Activated naive CD4-positive, alpha-beta T cell (primary cell): ENCODE measurements at places on chromosomes 2 and 18.

DNA sequence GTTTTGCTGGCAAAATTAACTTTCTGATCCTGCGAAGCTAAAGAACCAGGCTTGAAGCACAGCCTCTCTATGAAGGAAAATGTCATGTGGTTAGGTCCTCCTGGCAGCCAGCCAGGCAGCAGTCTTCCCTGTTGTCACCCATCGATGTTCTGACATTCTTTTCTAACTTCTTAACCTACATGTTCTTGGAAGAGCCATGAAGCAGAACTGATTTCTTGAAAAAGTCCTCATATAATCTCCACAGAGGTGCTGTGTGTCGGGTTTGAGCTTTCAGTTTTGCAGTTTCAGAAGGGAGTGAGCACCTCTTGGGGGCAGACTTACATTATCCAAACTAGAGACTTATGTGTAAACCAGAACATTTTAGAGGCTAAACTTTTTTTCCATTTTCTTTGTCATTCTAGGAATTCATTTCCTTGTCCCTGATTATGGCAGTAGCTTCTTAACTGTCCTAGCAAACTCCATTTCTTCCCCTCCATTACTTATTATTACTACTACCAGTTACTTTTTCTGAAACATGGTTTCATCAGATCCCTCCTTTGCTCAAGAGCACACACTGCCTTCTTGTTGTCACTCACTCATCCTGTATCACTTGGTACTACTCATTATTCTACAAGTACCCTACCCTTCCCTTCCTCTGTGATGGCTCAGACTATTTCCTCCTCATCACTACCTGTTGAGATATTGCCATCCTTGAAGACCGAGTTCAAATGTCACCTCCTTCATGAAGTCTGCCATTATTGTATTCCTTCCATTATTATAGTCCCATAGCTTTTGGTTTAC, 31.1 kb downstream of the DOK1 start:
- DNase-seq: no peak

DNA sequence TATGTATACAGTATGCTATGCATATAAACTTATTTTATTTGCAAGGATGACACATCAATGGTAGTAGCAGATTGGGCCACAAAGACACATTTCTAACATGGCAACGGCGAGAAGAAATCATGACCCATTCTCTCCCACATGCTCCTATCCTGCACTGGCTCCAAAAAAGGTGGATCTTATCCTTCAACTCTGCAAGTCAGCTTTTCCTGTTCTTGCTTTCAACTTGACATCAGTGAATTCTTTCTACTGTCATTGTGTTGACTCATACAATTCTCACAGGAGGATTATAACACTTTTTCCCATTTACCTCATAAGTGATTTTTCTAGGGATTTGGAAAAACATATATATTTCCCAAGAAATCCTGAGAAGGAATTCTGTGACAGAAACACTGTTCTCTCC, 53.1 kb downstream of the ACVR1 start:
- DNase-seq: no peak

GRCh38 chr2:23411752-23412431, 26.9 kb downstream of the KLHL29 start:
- DNase-seq: no peak

DNA sequence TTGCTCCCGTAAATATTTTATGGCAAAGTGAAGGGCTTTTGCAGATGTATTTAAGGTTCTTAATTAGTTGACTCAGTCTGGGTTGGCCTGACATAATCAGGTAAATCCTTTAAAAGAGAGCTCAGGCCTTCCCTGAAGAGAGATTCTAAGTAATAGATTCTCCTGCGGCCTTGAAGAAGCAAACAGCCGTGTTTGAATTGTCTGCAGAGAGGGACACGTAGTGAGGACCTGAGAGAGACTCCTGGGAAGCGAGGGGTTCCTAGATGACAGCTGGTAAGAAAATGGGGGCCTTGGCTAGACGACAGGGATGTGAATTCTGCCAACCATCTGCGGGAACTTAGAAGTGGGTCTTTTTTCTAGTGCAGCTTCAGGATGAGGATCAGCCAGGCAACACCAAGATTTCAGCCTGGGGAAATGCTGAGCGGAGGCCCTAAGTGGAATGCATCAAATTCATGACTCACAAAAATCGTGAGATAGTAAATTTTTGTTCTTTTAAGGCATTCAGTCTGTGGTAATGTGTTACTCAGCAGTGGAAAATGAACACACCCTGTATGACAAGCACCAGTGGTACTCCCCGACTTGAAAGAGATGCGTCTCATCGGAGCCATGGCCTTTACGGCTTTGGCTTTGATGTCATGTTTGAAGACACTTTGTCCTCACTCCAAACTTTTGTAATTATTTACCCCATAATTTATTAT, 62.1 kb upstream of the SMIM21 start:
- no peak for DNase-seq

DNA sequence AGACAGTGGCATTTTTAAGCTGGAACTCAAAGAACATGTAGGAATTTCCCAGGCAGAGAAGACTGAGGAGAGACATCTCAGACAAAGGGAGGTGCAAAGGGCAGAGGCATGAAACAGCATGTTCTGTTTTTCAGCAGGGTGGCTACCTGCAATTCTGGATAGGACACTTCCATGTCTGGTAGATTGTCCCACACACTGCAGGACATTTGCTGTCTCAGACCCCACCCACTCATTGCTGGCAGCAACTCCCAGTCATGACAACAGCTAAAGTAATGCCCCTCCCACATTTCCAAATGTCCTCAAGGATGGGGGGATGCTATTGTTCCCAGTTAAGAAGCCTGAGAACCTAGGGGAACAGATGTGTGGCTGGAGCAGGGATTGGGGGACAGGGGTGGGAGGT, 40.8 kb downstream of the ANKRD44 start:
- no peak for DNase-seq

- DNase-seq: no peak
Measured at GRCh38 chr2:96869822-96870625, at the start of gene SEMA4C. SEMA4C (minus strand) TSS chr2:96870080; CDS start chr2:96867886, 2,194 bp downstream.

DNA sequence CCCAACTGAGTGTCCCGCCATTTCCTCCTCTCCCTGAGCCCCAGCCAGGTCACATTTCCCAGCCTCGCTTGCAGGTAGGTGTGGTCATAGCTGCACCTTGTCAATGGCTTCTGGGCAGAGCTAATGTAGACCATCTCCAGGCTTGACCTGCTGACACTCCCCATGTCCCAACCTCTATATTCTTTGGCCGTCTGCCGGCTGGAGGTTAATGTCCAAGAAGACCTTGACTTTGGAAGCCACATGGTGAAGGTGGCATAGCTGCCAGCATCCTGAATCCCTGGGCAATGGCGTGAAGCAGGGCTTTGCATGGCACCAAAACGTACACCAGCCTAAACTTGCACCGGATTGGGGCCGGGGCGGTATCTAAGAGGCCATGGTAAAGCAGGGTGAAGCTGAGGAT, 88.3 kb downstream of the SPP2 start:
- DNase-seq: no peak

- DNase-seq: no peak
Measured at GRCh38 chr18:13558790-13559189, 167.6 kb downstream of the FAM210A start.

DNA sequence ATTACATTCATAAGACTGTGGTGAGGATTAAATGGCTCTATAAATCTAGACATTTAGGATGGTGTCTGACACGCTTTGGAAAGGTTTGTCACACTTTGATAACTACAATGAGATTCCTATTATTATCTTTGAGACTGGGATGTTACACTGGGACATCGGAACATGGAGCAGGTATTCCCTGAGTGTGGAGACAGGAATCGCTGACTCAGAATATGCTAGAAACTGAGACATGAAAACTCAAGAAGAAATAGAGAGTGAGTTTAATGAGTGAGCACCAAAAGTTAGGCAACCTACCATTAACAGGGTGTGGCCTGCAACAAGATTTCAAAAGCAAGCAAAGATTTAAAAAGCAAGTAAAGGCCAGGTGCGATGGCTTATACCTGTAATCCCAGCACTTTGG, 145.4 kb downstream of the TMEFF2 start:
- no peak for DNase-seq

DNA sequence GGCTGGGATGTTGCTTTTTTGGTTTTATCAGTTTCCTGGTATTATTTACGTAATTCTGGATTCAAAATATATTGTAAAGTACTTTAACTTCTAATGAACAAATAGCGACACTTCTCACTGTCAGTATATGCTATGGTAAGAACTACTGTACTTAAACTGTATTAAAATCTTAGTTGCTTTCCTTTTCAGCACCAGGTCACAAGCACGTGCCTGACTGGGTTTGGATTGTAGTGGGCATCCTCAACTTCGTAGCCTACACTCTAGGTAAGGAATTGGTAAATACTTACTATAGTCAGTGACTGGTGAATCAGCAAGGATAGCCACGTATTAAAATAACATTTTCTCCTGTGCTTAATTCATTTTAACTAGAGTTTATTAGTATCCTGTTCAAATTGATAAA, 20.4 kb upstream of the ADGRF3 start:
- DNase-seq: no peak

- no peak for DNase-seq
Measured at GRCh38 chr2:11896386-11896785, 150.0 kb downstream of the LPIN1 start.

DNA sequence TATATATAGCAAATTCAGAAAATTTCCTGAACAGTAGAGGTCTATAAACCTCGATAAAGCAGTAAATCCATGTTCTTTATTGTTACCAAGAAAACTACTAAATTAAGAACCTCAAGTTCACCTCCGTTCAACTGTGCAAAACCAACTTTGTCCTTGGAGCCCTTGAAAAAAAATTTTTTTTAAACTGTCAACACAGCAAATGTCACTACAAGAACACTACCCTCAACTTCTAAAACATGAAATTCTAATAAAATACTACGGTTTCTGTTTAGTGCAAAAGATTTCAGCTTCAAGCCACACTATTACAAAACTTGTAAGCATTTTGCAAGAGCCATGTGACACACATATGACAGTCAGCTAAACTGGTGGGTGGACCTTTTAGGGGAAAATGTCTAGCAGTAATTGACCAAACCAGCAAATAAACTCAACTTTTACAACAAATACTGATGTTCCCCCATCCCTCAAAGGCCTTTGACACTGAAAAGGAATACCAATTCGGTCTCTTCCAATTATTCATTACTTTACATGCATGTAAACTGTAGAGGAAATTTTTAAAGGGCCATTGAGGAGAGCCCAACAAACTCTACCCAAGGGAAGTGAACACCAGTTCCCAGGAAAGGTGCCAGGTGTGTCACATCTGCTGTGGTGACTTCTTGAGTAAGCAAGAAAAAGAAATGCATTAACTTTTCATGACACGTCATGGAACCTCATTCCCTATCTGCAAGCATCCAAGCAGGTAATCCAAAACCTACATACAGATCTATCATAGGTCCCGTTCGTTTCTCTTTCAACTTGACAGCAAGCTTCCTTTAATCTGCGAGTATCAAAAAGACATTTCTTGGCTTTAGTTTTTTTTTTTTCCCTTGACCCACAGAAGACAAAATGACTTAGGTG, 1.4 kb downstream of the RAB1A start:
- DNase-seq: no peak

DNA sequence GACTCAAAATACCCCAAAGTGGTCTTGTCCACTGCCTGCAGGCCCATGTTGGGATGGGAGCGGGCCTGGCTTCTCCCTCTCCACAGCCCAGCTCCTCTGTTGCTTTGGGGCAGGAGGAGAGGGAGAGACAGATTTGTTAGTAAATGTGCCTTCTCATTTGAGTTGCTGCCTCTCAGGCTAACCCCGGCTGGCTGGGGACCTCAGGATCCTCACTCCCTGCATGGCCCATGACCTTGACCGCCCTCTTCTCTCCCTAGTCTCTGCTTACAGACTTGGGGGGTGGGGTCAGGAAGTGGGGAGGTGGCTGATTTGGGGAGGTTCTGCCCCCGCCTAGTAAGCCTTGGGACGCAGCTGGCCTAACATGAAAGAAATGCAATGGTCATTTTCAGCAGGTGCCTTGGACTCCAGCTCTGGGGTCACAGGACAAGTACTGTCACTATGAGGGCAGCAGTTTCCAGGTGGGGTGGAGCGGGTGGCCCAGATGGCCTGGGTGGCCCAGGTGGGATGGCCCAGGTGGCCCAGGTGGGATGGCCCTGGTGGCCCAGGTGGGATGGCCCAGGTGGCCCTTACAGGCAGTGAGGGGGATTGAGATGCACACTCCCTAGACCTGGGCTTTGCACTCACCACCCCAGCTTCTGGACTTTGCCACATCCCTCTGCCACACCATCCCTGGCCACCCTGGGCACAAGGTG, 24.1 kb downstream of the HJURP start:
- no peak for DNase-seq

- no peak for DNase-seq
Measured at GRCh38 chr2:120539937-120540718, 194.2 kb downstream of the INHBB start.

DNA sequence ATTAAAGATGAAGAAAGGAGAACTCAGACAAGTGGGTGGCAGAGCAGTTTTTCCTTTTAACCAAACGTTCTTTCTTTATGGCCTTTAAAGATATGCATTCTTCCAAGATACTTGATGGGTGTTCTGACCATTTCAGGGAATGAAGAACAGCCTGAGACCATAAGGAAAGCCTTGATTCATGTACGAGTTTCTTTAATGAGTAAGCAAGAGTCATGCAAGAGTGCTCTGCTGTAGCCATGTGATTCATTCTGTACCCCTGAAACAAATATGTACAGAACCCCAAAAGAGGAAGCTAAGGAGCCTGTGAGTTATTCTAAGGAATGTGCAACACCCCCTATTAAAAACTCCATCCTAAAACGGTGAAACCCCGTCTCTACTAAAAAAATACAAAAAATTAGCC, 372.8 kb downstream of the MTX2 start:
- DNase-seq: no peak

GRCh38 chr2:71337776-71338175, 6.2 kb downstream of the ZNF638 start:
- DNase-seq: no peak

DNA sequence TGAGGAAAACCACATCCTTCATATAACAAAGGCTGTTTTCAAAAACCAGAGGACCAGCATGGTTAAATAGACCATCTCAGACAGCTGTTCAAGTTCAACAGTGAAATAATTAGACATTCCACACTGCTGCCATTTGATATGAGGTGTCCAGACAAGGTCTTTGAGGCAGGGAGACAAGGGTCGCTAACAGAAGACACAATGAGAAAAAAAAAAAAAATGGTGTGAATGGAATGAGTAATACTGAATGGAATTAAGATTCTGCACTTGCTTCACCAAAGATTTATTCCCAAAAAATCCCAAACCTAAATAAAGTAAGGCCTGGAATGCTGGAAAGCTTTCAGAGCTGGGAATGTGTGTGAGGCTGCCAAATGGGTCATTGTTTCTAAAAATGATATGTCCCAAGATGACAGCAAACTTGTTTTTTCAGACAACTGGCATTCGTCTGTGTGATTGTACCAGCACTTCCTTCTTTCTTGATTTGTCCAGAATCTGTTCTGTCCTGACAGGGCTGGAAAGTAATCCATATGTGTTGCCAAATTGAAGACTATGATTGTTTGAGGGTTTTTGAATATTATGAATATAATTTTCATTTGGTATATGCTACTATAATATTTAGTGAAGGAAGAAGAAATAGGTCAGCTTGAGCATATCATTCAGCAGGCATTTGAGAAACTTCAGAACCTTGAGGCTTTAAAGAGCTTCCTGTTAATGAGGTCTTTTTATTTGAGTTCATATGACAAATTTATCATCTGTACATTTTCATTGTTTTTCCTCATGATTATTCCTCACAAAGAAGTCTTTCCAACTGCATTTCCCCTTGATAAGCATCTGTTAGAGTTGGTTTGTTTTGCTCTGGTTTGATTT, 85.2 kb upstream of the ITGA4 start:
- no peak for DNase-seq
